ENCODE measurements at places on chromosomes 3 and 15. TPM values are rescaled to one million over a fixed set of nuclear protein-coding genes. Genes with fewer than 3 reads are reported as not detected.

- no peaks in the 10 kb centered on the region for H3K36me3 ChIP-seq
- no peak overlapping the region for H3K4me3 ChIP-seq
- no peaks in the 10 kb centered on the region for H3K27me3 ChIP-seq
Measured at GRCh38 chr3:126847061-126847460, 135.9 kb upstream of the PLXNA1 start.

- H3K27me3 ChIP-seq = no peaks in the 10 kb centered on the region
- DNase-seq = no peak
- H3K4me3 ChIP-seq = peak overlapping the region; percentile 90
Measured at GRCh38 chr3:126472277-126473006, 3.2 kb downstream of the ZXDC start.

DNA sequence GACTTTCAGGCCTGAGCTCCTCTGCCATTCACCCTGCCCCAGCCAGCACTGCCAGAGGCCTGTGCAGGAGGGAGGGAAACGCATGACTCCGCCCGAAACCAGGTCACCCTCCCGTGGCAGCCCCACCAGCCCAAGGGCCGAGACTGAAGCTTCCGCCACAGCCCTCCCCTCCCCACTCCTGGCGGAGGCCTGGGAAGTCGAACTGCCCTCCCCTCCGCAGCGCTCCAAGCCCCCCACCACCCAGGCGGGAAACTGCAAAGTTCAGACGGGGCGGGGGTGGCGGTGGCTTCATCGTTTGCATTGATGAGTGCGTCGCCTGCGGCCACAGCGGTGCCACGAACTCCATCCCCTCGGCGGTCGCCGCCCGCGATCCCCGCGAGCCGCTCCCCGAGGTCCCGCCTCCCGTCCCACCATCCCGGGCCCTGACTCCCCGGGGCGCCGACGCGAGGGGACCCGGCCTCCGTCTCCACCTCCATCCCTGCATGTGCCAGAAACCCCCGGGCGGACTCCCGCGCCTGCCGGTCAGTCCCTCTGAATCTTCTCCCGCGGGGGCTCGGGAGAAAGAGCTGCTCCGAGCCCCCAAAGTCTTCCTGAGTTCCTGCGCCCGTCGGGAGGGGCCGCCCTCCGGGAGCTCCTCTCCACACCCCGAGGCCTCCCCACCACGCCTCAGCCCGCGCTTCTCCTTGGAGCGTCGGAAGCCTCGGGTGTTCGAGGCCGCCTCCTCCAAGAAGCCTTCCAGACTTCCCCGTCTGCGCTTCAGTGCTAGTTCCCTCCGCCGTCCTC, 698 bp downstream of the MELTF start:
- H3K27ac ChIP-seq = peak overlapping the region; percentile 60
- no peaks in the 10 kb centered on the region for H3K36me3 ChIP-seq
- peak overlapping the region; percentile 70 for H3K4me3 ChIP-seq
- H3K4me1 ChIP-seq = peaks cover 4% of the 10 kb centered on the region
- DNase-seq = no peak

The CCK gene
- not detected for total RNA-seq

DNA sequence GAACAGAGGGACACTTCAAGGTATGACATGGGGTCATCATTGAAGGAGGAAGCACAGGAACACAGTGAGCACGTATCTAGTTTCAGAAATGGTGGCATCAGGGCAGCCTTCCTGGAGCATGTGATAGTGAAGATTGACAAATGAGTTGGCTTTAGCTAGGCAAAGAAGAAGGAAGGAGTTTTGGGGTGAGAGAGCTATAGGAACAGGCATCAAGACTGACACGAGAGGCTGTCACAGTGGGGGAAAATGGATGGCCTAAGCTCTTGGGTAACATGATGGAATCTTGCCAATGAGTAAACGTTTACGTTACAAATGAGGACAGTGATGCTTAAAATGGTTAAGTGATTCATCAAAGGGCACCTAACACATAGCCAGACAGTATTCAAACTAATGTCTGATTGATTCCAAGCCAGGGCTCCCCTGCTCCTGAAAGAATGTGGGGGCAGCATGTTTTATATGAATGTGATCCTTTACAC, 23.1 kb upstream of the GPR171 start:
- H3K27me3 ChIP-seq = no peaks in the 10 kb centered on the region
- peak overlapping the region; percentile 6 for H3K27ac ChIP-seq
- peaks cover 16% of the 10 kb centered on the region for H3K36me3 ChIP-seq
- no peak for DNase-seq
- H3K4me3 ChIP-seq = no peak overlapping the region

GRCh38 chr3:196643201-196643749, 3.8 kb downstream of the NRROS start:
- peak overlapping the region; percentile 11 for H3K4me3 ChIP-seq
- H3K4me1 ChIP-seq = peaks cover 81% of the 10 kb centered on the region
- peaks cover 51% of the 10 kb centered on the region for H3K36me3 ChIP-seq
- H3K27ac ChIP-seq = peak overlapping the region; percentile 59

Measured in activated CD4-positive, alpha-beta T cell treated with anti-CD3 and anti-CD28 coated beads, Interleukin-2, amount 10 ng/mL, durations not matched to agents 7 days and 5 days (primary cell).